ENCODE measurements at places on chromosomes 7 and 10.

DNA sequence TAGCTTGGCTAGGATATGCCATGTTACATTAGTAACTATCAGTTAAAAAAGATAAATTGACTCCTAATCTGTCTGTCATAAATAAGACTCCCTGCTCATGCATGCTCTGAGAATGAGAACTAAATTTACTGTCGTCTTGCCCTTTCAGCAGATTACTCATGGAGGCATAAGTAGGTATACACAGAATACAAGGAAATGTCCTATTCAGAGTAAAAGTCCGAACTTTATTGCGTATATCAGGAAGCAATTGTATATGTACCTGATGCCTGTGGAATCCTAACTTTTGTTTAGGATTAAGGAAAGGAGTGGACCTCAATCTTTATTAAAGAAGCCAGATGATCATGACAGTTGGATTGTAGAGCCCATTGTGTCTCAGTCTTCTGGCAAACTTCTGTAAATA, 118.6 kb downstream of the THSD7A start:
- DNase-seq: no peak

DNA sequence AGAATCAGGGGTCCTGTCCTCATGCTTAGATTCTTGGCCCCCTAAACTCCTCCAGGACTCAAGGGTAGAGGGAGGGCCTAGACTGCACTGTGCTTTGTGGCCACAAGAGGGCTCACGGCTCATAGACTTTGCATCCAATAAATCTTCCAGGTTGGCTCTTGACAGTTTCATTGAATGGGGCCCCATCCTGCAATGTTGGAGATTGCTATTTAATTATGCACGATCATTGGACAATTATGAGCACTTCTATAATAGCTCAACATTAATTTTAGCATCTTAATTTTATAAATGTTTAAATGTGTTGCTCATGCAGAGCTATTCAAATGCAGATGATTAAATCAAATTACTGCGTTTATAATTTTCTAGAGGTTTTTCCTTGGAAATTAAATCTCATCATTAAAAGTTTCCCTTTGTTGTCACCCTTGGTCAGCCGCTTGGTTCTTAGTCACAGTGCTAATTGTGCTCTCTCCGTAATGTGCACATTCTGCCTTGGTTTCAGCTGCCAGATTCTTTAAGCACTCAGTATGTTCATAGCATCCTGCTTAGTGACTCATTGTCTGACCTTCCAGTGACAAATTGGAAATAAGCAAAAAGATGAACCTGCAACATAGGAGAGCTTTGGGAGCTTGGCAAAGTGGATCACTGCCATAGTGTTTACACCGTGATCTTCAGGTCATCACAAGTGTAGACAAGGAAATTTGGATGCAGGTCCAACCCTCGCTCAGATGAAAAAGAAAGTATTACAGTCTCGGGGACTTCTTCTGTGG, 33.4 kb upstream of the PLPP4 start:
- peak; percentile 19 for DNase-seq

- DNase-seq: no peak
Observed at GRCh38 chr10:125866421-125867029, 14.6 kb downstream of the DHX32 start.

GRCh38 chr10:103932971-103933370, 15.0 kb upstream of the STN1 start:
- DNase-seq: no peak

GRCh38 chr10:79178614-79179163, 109.9 kb downstream of the ZMIZ1 start:
- no peak for DNase-seq

- DNase-seq: no peak
Observed at GRCh38 chr7:72446591-72447462, 34.7 kb upstream of the CALN1 start.

- no peak for DNase-seq
Observed at GRCh38 chr10:98511876-98512275, 65.1 kb upstream of the HPS1 start.

DNA sequence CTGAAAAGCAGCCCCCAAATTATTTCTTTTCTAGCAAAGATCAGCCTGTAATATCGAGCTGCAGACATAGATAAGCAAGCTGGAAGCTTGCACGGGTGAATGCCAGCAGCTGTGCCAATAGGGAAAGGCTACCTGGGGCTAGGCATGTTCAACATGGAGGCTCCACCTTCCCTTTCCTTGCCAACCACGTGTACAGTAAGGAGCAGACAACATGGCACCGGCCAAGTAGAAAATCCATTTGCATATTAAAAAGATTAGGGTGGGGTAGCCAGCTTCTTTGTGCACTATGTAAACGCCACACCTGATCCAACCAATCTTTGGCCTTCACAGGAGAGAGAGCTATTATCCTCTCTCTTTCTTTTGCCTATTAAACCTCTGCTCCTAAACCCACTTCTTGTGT, 56.7 kb upstream of the SEPHS1 start:
- no peak for DNase-seq

- DNase-seq: no peak
Observed at GRCh38 chr10:26391701-26392695, 46.1 kb upstream of the APBB1IP start.

DNA sequence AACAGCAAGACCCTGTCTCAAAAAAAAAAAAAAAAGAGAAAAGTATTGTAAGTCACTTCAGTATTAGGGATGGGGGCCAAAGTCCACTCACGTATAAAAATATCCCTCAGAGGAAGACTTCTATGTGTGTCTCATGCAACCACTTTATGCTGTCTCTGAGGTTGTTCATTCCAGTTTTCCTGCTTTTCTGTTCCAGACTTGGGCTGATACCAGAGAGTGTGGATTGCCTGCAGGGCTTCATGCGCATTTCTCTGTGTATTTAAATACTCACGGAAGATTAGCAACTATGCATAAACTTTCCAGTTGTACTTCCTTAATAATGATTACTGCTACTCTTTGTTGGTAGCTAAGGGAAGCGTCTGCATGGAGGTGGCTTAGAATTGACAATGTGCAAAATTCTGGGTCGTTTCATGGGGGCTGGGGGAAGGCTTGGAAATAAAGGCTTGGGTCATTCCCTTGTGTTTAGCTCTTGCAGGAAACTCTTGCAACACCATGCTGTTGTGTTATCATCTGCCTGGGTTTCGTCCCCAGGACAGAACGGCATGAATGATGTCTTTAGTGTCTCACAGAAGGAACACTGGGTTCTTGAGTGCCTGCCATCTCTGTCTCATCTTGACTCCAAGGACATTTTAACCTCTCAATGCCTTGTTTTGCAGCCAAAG, 54.1 kb downstream of the KIAA1217 start:
- no peak for DNase-seq

DNA sequence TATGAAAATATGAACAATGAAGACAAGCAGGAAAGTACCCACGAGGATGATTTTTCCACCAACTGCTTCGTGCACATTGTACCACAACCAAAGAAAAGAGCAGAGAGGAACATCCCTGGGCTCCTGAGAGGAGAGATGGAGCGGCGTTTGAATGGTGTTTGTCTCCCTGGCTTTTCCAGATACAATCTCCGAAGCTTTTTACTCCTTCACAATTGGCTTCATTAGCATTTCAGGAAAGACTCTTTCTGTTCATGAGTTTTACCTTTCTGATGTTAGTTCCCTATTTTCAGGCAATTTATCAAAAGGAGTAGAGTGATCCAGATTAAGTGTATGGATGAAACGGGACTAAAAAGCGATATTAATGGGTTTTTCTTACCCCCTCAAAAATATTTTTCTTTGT, 49.3 kb downstream of the LYZL2 start:
- DNase-seq: no peak

DNA sequence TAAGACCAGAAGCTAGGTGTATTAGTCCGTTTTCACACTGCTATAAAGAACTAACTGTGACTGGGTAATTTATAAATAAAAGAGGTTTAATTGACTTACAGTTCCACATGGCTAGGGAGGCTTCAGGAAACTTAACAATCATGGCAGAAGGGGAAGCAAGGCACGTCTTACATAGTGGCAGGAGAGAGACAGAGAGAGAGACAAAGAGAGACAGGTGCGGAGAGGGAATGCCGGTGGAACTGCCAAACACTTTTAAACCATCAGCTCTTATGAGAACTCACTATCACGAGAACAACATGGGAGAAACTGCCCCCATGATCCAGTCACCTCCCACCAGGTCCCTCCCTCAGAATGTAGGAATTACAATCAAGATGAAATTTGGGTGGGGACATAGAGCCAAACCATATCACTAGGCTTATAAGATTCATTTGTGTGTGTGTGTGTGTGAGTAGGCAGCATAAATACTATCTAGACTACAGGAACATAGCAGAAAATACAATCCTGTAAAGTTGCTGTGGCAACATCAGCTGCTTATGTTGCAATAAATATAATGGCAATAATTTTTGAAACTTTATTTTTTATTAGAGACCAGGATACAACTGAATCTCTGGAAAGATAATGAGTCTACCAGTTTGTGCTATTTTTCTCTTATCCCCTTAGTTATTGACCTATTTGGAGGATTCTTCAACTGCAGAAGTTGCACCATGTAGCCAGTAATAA, 77.1 kb downstream of the NRF1 start:
- no peak for DNase-seq

DNA sequence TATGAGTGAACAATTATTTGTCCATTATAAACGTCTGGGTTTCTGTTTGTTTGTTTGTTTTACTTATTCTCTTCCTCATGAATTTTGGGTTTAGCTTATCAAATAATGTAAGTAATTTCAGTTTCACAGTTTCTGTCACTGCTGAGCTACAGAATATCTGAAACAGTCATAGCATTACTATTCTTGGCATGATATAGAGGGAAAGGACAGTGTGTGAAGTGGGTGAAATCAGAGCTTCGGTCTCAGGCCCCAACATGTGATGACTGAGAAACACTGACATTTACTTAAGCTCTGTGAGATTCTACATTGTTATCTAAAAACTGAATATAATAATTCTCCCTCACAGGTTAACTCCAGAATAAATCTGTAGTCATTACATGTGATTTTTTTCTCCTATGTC, 8.8 kb upstream of the OR6V1 start:
- no peak for DNase-seq

DNA sequence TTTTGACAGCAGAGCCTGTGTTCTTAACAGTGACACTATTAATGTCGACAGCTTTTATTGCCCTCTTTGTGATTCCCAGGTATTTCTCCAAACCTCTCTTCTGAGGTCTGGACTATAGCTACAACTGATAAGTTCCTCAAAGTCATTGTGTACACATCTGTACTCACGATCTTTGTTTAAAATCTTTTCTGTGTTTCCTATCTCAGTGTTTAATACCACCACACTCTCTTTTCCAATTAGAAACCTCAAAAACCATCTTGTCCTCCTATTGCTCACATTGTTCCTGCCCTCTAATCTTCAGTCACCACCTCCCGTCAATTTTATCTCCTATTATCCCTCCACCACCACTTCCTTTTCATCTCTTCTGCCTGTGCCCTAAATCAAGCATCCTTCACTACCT, 12.9 kb upstream of the WASL start:
- no peak for DNase-seq

DNA sequence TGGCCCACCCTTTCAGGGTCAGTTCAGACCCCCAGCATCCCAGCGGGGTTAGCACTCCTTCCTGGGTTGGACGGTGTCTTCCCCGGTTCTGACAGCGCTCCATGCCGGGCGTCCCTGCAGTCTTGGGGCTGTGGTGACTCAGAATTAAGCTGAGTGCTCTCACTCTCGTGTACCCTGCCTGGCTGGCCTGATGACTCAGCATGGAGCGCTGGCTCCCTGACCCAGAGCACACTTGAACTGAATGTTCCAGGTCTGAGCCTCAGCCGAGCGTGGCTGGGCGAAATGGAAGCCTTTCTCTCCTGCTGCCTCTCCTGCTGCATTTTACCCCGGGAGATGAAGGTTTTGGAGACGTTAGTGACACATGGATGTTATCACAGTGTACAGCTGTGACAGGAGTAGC, 7.1 kb downstream of the BAG3 start:
- no peak for DNase-seq

- DNase-seq: no peak
Observed at GRCh38 chr7:44116789-44117666, 6.3 kb downstream of the POLD2 start.

DNA sequence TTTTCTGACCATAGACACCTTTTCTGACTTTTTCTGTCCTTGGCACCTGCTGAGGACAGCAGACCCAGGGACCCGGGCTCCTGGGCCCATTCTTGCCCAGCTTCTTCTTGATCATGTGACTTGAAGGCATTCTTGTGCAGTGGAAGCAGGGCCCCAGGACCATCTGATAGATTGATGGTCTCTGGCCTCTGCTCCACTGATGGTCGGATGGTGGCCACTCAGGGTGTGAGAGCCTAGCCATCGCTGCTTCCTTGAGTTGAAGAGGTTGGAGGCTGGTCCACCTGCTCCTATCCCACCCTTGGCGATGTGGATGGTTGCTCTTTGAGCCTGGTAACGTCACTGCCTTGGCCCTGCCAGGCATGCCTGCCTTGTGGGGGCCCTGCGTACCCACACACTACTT, 37.8 kb upstream of the ZNF716 start:
- no peak for DNase-seq

DNA sequence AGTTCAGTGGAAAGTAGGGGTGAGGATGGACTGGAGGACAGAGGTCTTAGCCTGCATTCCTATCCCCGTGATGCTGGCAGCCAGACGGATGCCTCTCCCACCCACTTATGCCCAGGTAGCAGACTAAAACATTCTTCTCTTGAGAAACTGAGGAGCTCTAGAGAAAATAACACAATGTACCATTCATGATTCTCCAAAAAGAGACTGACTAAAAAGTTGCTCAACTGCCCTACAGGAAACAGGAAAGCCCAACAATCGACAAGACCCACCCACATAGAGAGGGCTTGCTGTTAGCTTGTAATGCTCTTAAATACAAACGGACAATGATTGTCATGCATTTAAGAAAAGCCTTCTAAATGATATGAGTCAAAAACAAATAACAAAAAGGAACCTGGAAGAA, 33.2 kb upstream of the PDE1C start:
- no peak for DNase-seq

DNA sequence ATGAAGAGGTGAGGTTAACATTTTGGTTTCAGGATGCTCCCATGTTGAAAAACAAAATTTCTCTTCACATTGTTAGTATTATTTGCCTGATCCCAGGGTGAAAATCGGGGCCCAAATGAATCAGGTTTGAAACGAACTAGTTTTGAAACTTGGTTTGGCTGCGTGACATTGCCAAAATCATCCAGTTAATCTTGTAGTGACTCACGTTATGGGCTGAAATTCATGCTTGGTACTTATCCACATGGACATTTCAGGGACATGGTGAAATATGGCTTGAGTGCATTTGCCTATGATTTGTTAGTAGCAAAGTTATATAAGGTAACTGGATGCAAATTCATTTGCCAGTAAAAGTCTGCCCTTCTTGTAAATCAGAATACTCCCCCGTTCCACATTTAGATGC, 97.3 kb downstream of the CFAP58 start:
- no peak for DNase-seq

Measured in GM12892 (cell line).